ENCODE measurements at places on chromosomes 3 and 15.

GRCh38 chr15:24916305-24917009 is 38.3 kb upstream of the SNRPN start:
- DNase-seq, result peak; percentile 82

- DNase-seq, result no peak
Measured at GRCh38 chr3:195854628-195855294, 43.0 kb upstream of the MUC4 start.

DNA sequence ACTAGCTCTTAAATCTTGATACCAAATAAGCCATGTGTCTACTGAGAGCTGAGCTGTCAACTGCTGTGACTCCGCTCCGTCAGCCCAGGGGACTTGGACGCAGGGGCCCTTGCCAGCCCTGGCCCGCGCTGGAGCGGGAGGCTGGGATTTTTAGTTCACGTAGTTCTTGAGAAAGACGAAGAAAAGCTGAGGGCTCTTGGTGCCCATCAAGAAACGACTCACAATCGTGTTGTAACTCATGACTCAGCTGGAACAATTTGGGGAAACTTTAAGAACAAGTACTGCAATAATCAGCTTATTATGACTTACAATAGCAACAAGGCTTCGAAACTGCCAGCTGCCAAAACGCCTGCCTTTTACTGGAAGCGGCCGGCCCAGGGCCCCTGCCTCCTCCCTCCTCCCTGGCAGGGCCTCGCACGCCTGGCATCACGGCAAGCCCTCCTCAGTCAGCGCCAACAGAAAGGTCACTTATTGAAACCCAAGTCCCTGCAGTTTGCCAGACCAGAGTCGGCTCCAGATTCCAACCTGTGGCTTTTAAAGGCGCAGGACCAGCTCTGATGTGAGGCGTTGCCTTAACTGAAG is 60.3 kb downstream of the RGMA start:
- no peak for DNase-seq

- peak; percentile 11 for DNase-seq
Measured at GRCh38 chr15:90232941-90233386, 777 bp downstream of the CIB1 start.

DNA sequence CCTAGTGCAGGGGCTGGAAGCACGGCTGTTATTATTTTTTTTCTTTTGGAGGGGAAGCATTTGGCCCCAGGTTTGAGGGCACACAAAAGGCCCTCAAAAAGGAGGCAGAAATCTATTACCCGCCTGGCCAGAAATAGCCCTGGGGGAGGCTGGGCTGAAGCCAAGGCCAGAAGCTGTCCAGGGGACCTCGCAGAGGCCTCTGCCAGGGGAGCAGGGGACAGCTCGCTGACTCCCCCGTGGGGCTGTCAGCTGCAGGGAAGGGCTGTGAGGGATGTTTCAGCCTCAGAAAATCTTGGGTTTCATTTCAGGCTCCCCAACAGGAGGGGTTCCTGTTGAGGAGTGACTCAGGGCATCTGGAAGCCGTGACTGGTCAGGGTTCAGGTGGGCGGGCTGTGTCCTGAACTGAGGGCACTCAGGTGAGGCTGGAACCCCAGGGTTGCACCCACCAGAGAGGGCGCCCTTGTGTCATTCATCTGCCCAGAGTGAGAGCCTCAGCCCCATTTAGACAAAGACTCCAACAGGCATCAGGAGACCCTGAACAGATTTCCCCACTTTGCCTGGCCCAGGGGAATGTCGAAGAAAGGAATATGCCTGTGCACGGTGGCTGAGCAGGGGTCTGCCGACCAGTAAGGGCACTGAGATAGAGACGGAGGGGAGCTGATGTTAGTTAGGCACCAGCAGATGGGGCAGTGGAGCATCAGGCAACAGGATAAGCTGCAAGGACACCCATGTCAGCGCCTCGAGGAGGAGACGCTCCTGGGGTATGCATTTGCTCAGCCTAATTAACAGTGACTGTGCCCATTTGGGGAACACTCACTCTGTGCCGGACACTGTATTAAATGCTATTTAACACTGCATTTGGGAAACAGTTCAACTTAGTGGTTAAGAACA is 43.5 kb upstream of the SLC6A11 start:
- DNase-seq, result no peak
